ENCODE measurements at places on chromosomes 12 and 14. TPM values are rescaled to one million over a fixed set of nuclear protein-coding genes. Genes with fewer than 3 reads are reported as not detected.

The SERPINA10 gene
- total RNA-seq, result not detected

The BEGAIN gene
- total RNA-seq, result 8.6 TPM

The NR4A1 gene
- total RNA-seq, result 5.3 TPM

The EID3 gene
- 4.5 TPM for total RNA-seq

The OR6C76 gene
- total RNA-seq, result not detected

The MYO1A gene
- total RNA-seq, result not detected

The CBLN3 gene
- total RNA-seq, result not detected

The GARIN6 gene
- total RNA-seq, result not detected

The SLC6A12 gene
- total RNA-seq, result 6.9 TPM

The KERA gene
- 1.2 TPM for total RNA-seq

The WNT1 gene
- not detected for total RNA-seq

The NEUROD4 gene
- total RNA-seq, result 2.9 TPM

The MYF5 gene
- not detected for total RNA-seq

The KCNMB4 gene
- total RNA-seq, result 54.2 TPM

The TAS2R7 gene
- total RNA-seq, result 0.41 TPM

The A2ML1 gene
- 0.41 TPM for total RNA-seq

The ACOT6 gene
- total RNA-seq, result not detected

The BCAT1 gene
- 48.5 TPM for total RNA-seq

The AKAP6 gene
- 102 TPM for total RNA-seq

The TMEM253 gene
- total RNA-seq, result not detected

The KRT71 gene
- total RNA-seq, result not detected

The HNF1A gene
- not detected for total RNA-seq

The ZNF84 gene
- total RNA-seq, result 120 TPM

The NRXN3 gene
- total RNA-seq, result 44.8 TPM

The MDP1 gene
- 18.8 TPM for total RNA-seq

The DDN gene
- total RNA-seq, result 14.7 TPM

The MYG1 gene
- total RNA-seq, result 45.7 TPM

The AQP6 gene
- not detected for total RNA-seq

The MYH6 gene
- not detected for total RNA-seq

The CHGA gene
- 39.5 TPM for total RNA-seq

The AHNAK2 gene
- total RNA-seq, result 20.0 TPM

The ARHGDIB gene
- 11.8 TPM for total RNA-seq

The SERPINA3 gene
- not detected for total RNA-seq

The PMCH gene
- 0.41 TPM for total RNA-seq

The VRTN gene
- total RNA-seq, result not detected
